ENCODE measurements at places on chromosomes 6 and 20. TPM values are rescaled to one million over a fixed set of nuclear protein-coding genes. Genes with fewer than 3 reads are reported as not detected.
A peak's percentile ranks its signal among the peaks of the same experiment; 100 is the strongest.

The OXT gene
- 1.2 TPM for total RNA-seq

The ENPP3 gene
- total RNA-seq = 0.16 TPM

- no peak for DNase-seq
Observed at GRCh38 chr6:105593056-105593690, 190.3 kb upstream of the PREP start.

DNA sequence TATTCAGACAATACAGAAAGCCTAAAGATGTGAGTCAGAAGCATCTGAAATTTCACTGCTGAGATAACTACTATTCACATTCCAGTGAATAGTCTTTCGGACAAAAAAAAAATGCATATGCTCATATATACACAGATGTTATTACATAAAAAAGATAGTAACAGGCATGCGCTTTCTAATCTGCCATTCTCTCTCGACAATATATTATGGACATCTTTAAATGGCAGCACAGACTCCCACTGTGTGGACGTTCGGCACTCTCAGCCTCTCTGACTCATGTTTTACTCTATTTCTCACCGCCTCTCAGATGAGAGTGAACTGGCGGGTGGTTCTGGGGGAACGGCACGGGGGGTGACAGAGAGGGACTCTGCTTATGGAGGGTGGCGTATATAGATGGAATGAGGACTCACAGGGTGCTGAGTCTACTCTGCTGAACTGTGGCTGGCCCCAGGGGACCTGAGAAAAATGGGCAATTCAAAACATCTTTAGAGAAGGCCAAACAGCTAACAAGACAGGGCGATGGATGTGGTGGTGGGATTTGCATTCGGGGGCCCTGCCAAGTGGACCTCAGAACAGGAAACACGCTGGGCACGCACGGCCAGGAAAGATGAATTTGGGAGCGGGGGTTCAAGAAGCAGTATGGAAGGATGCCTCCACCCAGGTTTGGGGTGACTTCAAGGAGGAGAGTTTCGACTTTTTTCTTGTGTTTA, 68.9 kb downstream of the MDGA1 start:
- no peak for DNase-seq

The CCR6 gene
- total RNA-seq = 10.3 TPM

The B3GAT2 gene
- not detected for total RNA-seq

The SDC4 gene
- total RNA-seq = 1.1 TPM

- DNase-seq = peak; percentile 49
Observed at GRCh38 chr6:30690403-30691207, at the start of gene NRM. NRM (minus strand) TSS chr6:30690984; CDS start chr6:30690974, 10 bp downstream.

Data from CD8-positive, alpha-beta T cell (primary cell).